ENCODE measurements at places on chromosomes 1 and 21. TPM values are rescaled to one million over a fixed set of nuclear protein-coding genes. Genes with fewer than 3 reads are reported as not detected.

GRCh38 chr1:89844241-89844807 lies 23.5 kb downstream of the LRRC8D start:
- DNase-seq: peak; percentile 22

- DNase-seq: peak; percentile 24
These were observed 104.2 kb downstream of the ETS2 start for GRCh38 chr21:38909929-38910328.

- DNase-seq: no peak
These were observed 124.8 kb upstream of the GRIK3 start for GRCh38 chr1:37159102-37159501.

DNA sequence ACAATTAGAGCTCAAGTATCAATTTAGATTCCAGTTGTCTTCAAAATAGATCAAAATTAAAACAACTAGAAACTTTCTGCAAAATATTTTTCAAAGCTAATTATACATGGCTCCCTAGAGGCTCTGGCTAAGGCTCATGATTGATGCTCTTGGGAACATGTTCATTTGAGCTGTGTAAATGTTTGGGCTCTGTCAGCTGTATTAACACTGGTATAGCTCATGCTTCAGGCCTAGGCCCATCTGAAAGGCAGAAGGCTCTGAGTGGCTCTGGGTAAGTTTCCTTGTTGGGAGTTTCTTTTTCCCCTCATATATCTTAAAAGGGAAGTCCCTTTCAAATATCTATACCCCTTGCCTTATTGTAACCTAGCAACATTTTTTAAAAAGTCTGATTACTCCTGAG lies 81.3 kb downstream of the UROD start:
- DNase-seq: no peak

DNA sequence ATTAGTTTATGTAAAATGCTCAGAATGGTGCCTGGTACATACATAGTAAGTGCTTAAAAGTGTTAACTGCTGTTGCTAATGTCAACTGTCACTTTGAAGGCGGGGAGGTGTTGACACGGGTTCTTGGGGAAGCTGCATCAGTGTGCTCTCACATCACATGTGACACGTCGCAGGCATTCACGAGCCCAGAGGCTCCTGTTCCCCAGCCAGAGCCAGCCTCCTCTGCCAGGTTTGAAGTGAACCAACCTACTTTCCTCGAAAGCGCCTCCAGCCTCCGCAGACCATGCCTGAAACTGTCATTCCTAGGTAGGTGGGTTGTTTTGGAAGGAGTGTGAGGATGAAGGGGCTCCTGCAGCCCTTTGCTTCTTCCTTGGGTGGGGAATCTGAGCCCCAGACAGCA lies 13.8 kb downstream of the GALNT2 start:
- no peak for DNase-seq

DNA sequence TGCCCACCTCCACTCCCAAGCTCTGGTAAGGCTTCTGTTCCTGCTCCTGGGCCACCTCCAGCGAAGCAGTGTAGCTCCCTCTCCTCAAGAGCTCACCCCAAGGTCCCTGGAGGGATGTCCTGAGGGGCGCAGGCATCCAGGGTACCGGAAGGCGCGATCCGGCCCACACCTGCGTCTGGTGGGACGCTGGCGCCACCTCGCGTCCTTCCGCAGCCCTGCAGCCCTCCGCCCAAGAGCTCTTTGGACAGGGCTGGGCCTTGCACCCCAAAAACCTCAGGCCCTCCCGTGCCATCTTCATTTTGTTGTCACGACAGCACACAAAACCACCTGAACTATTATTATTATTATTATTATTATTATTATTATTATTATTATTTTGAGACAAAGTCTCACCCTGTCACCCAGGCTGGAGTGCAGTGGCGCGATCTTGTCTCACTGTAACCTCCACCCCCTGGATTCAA lies 49.2 kb upstream of the PAX7 start:
- peak; percentile 51 for DNase-seq

DNA sequence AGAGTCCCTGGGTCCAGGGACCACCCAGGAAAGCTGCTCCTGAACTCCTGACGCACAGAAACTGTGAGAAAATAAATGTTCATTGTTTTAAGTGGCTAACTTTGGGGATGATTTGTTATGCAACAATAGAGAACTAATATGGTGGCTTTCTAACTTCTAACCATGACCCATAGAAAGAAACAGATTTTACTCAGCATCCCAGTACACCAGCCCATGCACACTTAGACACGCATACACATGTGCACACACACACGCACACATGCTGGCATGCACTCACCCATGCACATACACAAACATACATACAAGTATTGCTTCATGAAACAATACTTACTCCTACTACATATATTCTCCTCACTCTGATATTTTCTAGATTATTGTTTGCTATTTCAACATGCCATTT lies 57.1 kb downstream of the NID1 start:
- no peak for DNase-seq

DNA sequence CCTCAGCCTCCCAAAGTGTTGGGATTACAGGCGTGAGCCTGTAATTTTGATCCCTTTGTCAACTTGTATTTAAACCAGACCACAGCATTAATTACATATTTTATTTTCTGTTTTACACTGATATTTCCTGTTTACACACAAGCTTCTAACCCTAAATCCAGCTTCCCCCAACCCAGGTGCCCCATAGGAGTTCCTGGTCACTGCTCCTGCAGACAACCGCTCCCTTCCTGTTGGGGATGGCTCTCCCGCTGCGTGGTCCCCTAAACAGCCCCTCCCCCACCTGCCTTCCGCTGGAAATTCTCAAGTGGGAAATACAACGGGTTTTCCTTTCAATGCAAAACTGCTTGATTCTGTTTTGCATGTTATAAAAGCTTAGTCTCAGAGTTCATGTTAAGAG lies 3.7 kb downstream of the CSTB start:
- DNase-seq: no peak

GRCh38 chr1:205339717-205340116 lies 17.0 kb downstream of the KLHDC8A start:
- no peak for DNase-seq

DNA sequence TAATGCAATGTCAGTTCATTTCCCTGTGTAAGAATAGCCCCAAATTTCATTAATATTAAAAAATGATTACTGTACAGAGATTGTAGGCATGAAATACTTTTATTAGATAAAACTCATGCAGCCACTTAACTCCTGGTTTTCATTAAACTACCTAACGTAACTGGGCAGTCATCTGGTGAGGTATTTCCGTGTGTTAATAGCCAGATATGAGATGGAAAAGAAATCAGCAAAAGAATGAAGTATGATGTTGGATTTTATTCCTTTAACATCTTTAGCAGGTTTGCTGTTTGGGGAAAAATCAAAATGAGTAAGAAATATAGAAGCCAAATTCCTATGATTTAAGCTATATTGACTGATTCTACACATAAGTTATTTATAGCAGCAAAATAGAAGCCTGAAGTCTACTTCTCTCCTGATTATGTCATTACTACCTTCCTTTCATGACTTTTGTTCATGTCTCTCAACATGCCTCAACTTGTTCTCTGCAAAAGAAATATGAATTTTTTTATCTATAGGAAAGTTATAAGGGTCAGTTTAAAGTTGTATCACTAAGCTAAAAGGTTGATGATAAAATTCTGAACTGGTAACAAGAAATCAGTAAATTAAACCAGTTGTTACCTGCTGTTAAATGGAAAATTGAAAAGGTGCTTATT lies 42.6 kb downstream of the CCDC18 start:
- DNase-seq: no peak

- no peak for DNase-seq
These were observed 36.3 kb downstream of the ARID4B start for GRCh38 chr1:235291599-235292091.

- DNase-seq: no peak
These were observed 171.3 kb upstream of the BEND5 start for GRCh38 chr1:48947761-48948537.

GRCh38 chr1:22048351-22049192 lies 3.9 kb upstream of the CDC42 start:
- DNase-seq: no peak

DNA sequence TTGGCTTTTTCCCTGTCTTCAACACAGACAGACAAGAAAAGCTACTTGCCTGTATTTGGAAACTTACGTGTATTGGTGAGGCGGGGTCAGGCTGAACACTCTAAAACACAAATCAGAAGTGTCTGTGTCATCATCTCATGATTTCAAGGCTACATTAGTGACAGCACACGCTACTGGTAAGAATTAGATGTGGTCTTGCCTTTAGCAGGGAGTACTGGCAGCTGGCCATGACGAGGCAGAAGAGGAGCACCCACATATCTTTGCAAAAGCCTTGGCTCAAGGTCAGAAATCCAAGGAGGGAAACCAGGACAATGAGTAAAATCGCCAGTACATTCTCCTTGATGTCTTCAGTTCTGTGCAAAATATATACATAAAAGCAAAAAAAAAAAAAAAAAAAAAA lies 77.7 kb downstream of the PCNX2 start:
- no peak for DNase-seq

DNA sequence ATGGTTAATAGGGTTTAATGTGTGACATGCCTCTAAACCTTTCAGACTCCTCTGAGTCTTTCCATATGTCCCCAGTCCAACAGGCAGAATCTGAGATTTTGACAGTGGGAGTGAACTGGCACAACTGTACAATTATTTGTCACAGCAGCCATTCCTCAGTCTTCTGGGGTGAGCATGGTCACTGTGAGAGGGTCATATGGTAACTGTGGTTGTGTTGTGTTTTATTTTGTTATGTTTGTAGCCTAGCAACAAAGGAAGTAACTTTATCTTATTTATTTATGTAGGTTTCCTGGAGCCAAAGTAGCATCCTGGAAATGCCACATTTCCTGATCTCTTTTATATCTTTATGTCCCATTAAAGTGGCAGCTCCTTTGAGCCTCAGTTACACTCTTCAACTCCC lies 1067.9 kb downstream of the TTLL7 start:
- DNase-seq: peak; percentile 67

DNA sequence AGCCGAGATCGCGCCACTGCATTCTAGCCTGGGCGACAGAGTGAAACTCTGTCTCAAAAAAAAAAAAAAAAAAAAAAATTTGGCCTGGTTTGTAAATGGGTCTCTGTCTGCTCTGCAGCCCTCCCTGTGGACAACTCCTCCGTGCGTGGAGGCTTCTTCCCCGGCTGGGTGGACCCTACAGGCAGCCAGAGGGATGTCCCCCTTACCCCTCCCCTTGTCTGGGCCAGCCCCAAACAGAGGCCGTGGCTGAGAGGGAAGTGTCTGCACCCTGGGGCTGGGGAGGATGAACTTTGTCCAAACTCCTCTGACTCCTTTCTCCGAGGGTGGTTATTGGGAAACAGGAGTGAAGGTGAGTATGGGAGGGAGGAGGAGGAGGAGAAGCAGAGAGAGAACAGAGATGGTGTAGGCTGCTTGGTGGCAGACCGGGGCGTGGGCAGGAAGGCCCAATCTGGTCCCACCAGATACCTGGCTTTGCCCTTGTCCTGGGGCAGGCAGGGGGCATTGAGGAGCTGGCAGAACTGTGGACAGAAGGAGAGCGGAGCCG lies 61.3 kb downstream of the UBIAD1 start:
- DNase-seq: no peak

- DNase-seq: no peak
These were observed 14.4 kb upstream of the FNBP1L start for GRCh38 chr1:93433407-93433961.

- no peak for DNase-seq
These were observed 78.4 kb downstream of the PEX14 start for GRCh38 chr1:10553118-10553517.

DNA sequence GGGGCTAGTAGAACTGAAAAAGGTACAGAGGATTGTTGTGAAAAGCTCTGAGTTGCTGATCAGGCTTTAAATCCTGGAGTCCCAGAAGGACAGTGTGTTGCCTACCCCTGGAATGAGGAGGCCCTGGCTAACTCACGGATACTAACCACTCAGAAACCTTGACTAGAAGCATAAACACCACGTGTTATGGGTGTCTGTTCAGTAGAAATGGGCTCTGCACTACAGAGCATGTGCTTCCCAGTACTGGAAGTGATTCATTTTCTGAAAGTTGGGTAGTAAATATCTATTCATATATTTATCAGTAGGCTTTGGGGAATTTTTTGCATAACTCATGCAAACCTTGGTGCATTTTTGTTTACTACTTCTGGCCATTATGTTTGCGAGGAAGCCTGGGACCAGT lies 15.1 kb upstream of the CLCA1 start:
- DNase-seq: no peak

GRCh38 chr1:224433041-224433691 lies 1.4 kb downstream of the WDR26 start:
- DNase-seq: peak; percentile 36

Gene SLC35D1
- total RNA-seq: 4.4 TPM

Gene RGS7
- under 0.01 TPM for total RNA-seq

Gene CYP4X1
- 0.87 TPM for total RNA-seq

Gene ZMYND12
- 0.60 TPM for total RNA-seq

Gene SIK1
- total RNA-seq: 0.65 TPM

Gene SPRR2B
- not detected for total RNA-seq

Gene BMP8B
- total RNA-seq: under 0.01 TPM

Gene PLA2G2A
- not detected for total RNA-seq

Gene PRKAA2
- total RNA-seq: 4.0 TPM

Gene GUCA2A
- total RNA-seq: not detected

Data from lung microvascular endothelial cell (primary cell).